Vagina (tissue), 2 donors: ENCODE measurements at places on chromosomes 12 and 14.

- no peak for DNase-seq
Measured at GRCh38 chr14:90587252-90587910, 190.6 kb downstream of the CALM1 start.

- no peak for DNase-seq
Measured at GRCh38 chr14:21467616-21468015, 9.1 kb downstream of the RAB2B start.

DNA sequence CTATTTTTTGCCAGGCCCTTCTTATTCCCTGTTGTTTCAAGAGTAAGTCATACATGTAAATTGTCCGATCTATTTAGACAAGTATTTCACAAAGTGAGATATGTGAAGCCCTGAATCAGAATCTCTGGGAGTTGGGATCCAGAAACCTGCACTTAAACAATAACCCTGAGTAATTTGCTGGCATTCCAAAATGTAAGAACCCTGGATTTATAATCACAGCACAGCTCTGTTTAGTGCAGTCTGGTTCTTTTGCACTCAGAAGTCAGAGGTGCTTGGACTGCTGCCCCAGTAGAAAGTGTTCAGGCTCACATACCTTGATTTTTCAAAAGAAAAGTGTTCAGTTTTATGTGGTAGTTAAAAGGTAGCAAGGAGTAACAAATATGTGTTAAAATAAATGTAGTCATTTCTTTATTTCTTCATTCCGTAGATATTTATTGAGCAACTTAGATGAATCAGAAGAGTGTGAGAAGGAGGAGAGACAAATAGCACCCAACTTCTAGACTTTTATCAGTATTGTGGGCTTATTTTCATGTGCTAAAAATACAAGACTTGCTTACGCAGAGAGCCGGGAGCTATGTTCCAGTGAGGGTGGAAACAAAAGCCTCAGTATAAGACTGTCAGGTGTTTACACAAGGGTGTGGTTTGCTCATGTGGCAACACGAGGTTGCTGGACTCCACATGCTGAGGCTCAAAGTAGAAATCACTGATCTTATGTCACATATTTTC is 70.1 kb downstream of the SYNE2 start:
- no peak for DNase-seq

DNA sequence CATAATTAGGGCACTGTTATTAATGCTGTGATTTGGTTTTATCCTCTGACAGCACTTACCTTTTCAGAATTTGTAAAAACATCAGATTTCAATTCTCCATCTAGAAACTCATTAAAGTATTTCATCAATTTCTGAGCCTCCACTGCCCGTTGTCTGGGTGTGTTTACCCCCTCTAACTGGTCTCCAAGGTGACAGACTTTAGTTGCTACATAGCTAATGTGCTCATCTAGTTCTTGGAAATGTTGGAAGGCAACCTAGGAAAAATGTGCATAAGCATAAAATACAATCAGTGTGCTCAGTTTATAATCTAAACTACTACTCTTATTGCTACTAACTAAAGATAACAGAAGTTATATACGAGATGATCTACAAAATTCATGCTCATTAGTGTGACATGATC is 24.6 kb downstream of the EXOC5 start:
- no peak for DNase-seq

- no peak for DNase-seq
Measured at GRCh38 chr12:132414634-132415326, 75.2 kb upstream of the FBRSL1 start.

GRCh38 chr14:38336298-38336697 is 80.4 kb upstream of the CLEC14A start:
- no peak for DNase-seq

DNA sequence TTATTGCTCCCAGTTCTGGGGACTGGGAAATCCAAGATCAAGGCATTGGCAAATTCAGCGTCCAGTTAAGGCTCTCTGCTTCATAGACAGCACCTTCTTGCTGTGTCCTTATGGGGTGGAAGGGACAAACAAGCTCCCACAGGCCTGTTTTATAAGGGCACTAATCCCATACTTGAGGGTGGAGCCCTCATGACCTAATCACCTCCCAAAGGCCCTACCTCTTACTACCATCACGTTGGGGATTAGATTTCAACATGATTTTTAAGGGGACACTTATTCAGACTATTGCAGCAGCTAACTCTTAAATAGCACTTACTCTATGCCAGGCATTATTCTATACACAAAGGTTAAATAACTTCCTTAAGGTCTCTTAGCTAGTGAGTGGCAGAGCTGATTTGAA is 17.3 kb downstream of the TOGARAM1 start:
- DNase-seq: no peak

GRCh38 chr12:132560364-132560613 is 50.1 kb downstream of the LRCOL1 start:
- DNase-seq: no peak

GRCh38 chr12:111029305-111029704 is 108.9 kb upstream of the MYL2 start:
- DNase-seq: no peak

- DNase-seq: no peak
Measured at GRCh38 chr14:104858811-104859426, 6.1 kb upstream of the CEP170B start.

- no peak for DNase-seq
Measured at GRCh38 chr12:82857276-82857675, 170.6 kb downstream of the TMTC2 start.

- DNase-seq: no peak
Measured at GRCh38 chr14:68541178-68541896, 251.5 kb downstream of the ZFP36L1 start.

DNA sequence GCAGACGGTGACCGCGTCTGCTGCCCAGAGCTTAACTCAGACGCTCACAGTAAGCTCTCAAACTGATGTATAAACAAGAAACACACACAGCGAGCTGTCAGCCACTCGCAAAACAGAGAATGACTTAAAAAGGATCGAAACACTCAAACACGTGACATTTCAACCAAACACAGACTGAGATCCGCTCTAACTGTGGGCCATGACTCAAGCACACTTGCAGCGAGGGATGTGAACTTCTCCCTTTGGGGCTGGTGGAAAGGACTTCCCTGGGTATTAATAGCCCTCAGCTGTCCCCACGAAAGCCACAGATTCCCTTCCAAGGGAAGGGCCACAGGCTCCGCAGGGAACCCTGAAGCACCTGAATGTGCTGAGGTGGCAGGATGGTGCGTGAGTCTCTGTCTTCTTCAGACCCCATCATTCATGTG is 29.1 kb downstream of the CCDC88C start:
- DNase-seq: no peak

- no peak for DNase-seq
Measured at GRCh38 chr14:38282936-38283335, 27.0 kb upstream of the CLEC14A start.

GRCh38 chr12:32284561-32284960 is 114.8 kb upstream of the FGD4 start:
- no peak for DNase-seq

- DNase-seq: no peak
Measured at GRCh38 chr12:53971129-53971528, 1.8 kb upstream of the HOXC11 start.

DNA sequence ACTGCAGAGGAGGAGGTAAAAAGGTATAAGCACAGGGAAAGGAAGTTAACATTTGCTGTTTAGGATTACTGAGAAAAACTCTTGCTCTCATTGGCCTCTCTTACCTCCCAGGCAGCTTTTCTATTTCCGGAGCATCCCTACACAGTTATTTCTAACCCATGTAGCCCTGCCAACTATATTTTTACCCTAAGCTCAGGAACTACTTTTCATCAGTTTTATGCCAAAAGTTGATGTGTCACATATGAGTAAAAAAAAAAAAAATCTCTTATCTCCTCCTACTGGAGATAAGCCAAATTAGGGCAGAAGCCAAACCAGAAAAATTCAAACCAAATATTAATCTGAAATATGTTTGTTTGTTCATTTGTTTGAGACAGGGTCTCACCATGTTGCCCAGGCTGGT is 34.4 kb upstream of the PSMA6 start:
- DNase-seq: no peak

DNA sequence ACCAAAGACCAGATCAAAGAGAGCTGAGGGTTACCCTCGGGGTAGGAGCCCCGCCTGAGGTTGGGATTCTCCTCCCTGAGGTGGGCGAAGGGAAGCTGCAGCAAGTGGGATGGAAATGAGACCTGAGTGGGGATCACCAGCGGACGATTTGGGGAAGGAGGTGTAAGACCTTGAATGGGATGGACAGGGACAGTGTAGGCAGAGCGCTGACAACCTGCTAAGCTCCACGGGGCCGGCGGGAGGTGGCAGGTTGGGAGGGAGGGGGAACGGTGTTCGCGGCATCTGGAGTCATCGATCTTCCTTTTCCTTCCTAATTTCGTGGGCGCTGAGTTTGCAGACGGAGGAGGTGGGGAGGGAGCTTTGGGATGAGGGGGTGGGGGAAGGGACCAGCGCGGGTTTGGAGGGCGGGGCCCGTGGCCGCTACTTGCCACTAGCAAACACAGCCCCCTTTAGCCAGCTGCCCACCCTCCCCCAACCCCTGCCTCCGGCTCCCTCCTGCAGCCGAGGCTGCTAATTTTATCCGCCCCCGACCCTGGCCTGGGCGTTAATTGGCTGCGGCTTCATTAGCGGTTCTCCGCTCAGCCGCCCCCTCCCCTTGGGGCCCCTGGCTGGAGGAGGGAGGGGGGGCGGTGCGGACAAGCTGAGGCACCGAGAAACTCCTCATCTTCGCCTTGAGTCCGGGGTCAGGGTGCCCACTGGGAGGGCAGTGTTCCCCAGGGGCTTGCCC is 2.8 kb upstream of the SHMT2 start:
- no peak for DNase-seq

DNA sequence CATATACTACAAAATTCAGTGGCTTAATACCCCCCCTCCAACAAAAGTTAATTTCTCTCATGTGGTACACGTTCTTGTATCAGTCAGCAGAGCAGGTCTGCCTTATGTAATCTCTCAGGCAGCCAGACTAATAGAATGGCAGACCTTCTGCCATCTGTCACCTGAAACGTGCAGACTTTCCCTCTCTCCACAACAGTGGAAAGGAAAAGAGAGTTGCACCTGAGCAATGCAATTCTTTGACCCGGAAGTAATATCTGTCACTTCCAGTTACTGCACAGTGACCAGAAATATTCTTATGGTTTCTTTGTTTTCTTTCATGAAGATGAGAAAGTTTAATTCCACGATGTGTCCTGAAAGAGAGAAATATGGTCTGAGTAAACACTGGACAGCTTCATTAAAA is 14.4 kb downstream of the KERA start:
- DNase-seq: no peak

DNA sequence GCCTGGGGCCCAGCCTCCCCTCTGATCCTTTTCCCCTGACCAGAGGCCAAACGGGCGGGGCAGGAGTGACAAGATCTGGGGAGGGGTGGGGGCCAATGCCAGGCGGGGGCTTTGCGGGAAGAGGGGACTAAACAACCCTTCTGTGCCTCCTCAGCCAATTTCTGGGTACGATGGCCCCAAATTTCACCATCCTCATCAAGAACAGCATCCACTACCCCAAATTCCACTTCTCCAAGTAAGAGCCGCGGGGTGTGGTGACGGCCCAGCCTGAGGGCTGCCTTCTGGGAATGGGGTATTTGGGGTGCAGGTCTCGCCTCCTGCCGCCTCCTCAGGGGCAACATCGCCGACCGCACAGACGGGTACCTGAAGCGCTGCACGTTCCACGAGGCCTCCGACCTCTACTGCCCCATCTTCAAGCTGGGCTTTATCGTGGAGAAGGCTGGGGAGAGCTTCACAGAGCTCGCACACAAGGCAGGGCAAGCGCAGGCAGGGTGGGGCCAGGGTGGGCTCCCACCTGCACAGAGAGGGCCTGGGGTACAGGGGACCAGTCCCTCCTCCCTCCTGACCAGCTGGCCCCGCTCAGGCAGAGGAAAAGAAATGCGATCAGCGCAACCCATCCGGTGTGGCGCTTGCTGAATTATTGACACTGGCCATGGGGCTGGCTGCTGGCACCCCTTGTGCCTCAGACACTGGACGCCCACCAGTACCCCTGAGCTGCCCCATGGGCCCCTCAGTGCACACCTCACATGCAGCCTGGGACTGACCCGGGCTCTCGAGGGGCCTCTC is 1.7 kb downstream of the P2RX2 start:
- no peak for DNase-seq
